Psoas muscle (tissue), 8 donors: ENCODE measurements at places on chromosomes 3 and 15.

GRCh38 chr3:178513546-178514380 is 22.5 kb upstream of the KCNMB2 start:
- no peak for DNase-seq

DNA sequence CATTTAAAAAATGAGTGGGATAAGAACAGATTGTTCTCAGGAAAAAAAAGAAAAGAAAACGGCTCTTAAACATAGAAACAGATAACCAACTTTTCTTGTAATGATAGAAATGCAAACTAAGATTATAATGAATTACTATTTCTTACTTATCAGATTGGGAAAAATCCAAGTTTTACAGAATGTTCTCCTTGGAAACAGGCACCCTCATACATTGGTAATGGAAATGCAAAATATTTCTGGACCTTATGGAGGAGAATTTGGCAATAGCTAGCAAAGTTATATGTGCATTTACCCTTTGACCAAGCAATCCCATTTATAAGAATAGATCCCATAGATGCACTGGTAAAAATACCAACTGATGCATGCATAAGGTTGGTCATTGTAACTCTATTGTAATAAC is 3.7 kb upstream of the ANKDD1A start:
- no peak for DNase-seq

DNA sequence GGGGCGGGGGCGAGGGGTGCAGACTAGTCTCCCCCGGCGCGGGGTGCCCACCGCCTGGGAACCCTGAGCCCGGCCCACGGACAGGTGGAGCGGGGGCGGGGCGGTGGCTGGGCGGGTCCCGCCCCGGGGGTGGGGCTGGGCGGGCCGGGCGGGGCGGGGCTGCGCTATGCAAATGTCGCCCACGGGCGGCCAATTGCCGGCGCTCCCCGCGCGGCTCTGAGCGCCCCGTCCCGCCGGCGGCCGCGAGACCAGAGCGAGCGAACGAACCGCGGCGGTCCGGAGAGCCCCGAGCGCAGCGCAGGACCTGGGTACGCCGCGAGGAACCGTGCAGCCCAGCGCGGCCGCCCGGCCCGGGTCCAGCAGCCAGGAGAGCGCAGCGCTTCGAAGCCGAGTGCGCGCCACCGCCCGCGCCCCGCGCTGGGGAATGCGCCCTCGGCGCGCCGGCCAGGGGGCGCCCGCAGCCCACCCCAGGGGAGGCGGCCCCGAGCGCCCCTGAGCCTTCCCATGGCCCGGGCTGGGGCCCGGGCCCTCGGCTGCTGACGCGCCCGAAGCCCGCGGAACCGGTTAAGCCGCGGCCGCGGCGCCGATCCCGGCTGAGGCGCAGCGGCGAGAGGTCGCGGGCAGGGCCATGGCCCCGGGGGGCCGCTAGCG is at the start of gene SEMA3F:
Gene SEMA3F, plus strand, starts transcription at position 485 of the 651 bp plus-strand sequence. CDS start 4,299 bp downstream, outside the sequence.
- peak; percentile 84 for DNase-seq

- DNase-seq = no peak
Observed at GRCh38 chr3:51581524-51581923, 43.0 kb downstream of the RAD54L2 start.

- DNase-seq = no peak
Observed at GRCh38 chr3:150786791-150787190, 23.8 kb upstream of the SIAH2 start.

DNA sequence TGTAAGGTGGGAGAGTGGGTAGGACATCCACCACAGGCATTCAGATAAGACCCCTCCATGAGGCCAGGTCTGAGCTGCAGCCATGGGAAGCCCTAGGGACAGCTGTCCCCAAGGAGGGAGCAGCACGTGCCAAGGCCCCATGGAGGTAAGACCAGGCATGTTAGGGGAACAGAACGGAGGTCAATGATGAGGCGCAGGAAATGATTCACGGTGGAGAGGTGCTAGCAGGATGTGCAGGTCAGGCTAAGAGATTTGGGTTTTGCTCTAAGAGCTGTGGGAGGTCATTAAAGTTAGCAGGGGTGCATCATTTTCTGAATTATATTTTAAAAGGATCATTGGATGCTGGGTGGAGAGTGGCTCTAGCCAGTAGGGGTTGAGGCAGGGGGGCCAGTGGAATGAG is 66.4 kb upstream of the SNRPA1 start:
- no peak for DNase-seq

- peak; percentile 42 for DNase-seq
Observed at GRCh38 chr15:82045179-82045891, 483 bp downstream of the MEX3B start.

DNA sequence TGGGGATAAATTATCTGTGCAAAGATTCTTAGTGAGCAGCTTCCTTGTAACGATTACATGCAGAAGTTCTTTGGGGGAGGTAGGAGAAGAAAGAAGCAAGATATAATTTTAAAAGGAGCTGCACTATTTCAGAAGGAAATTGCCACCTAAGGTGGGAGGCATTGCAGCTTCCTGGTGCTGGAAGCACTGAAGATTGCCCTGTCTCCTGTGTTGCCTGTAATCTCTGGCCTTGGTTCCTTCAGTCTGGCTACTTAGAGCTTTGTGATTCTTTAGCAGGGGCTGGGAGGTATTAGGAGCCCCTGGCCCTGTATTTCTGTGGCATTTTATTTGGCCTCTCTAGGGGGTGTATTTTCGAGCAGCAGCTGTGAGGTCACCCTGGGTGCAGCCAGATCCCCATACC is 35.5 kb downstream of the CACNA2D3 start:
- DNase-seq = no peak

DNA sequence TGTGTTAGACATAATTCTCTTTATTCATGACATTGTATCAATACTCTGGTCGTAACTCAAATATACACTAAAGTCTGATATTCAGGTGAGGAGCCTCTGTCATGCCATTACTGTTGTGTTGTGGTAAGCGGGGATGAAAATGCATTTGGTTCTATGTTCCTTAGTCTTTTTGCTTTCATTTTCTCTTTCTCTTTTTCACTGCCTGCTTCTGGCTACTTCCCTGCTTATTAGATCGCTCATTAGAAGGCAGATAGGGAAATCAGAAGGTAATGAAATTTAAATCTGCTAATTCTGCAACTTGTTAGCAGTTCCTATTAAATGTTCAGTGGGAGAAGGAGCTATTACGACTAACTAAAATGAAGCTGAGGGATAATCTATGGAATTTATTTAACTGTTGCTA is 345.0 kb downstream of the GRM7 start:
- no peak for DNase-seq

GRCh38 chr3:194964809-194965208 is 279.1 kb downstream of the FAM43A start:
- no peak for DNase-seq

DNA sequence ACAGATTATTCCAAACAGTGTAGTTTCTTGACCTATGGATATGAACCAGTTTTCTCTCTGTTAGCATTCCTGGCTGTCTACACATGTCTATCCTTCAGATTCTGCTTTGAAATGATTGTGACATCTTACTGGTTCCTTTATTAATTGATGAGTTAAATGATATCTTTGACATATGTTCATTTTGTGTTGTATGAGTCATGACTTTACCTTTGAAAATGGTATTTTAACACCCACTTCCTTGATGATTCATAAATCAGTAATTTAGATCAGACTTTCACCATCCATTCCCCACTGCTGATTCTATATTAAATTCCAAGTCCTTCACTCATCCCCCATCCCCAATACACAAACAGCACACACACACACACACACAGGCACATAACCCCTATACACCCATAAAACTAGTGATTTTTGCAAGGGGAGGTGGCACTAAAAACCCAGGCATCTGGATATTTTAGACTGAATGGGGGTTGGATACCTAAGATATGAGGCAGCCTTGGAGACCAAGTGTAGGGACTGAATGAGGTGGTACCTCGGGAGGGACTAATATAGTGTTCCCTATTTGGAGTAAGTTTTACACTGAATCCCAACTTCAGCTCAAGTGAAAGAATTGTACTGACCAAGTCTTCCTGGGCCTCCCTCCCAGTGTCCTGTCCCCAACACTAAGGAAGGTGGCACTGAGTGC is 9.7 kb downstream of the CCK start:
- no peak for DNase-seq

GRCh38 chr3:36397841-36398240 is 17.5 kb downstream of the STAC start:
- no peak for DNase-seq

- DNase-seq = no peak
Observed at GRCh38 chr15:81375461-81375860, 1.4 kb upstream of the TMC3 start.

GRCh38 chr3:105765308-105765639 is 103.5 kb downstream of the CBLB start:
- DNase-seq = no peak

DNA sequence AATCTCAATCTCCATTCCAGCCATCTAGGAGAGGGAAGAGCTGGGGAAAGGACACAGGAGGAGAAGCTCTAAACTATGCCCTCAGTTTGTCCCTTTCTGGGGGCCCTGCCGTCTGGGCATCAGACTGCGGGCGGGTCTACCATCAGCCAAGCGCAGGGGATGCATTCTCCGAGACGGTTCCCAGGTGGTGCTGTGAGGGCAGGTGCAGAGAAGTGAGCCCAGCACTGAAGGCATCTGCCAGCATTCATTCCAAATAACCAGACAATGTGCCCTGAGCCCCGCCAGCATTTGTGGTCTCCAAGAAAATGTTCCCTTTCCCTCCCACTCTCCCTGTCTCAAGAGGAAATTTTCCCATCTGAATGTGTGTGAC is 265.7 kb downstream of the XXYLT1 start:
- DNase-seq = no peak

DNA sequence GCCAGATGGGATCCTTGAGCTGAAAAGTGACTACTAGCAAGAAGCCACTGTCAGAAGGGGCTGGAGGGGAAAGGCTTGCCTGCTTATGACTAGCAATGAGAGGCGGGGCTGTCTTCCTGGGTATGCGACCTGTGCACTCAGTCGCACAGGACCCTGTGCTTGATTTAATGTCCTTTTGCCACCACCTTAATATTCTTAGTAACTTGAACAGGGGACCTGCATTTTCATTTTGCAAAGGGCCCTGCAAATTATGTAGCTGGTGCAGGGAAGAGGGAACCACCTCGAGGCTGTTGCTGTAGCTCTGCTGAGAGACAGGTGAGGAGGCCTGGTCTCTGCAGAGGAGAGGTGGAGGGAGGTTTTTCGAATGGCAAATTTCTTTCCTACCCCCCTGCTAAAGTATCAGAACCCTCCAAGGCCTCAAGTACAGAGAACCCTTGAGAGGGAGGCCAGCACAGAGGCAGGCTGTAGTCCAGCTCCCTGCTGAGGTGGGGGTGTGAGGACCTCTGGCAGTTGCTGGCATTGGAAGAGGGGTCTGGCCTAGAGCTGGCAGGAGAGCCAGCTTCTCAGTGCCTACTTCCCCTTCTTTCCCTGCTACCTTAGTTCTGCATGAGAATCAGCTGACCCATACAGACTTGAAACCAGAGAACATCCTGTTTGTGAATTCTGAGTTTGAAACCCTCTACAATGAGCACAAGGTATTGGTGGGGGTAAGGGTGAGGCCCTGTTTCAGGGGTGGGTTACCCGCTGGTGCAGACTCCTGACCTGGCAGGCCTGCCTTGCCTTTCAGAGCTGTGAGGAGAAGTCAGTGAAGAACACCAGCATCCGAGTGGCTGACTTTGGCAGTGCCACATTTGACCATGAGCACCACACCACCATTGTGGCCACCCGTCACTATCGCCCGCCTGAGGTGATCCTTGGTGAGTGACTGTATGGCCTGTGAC is 11.4 kb downstream of the CLK3 start:
- DNase-seq = no peak

DNA sequence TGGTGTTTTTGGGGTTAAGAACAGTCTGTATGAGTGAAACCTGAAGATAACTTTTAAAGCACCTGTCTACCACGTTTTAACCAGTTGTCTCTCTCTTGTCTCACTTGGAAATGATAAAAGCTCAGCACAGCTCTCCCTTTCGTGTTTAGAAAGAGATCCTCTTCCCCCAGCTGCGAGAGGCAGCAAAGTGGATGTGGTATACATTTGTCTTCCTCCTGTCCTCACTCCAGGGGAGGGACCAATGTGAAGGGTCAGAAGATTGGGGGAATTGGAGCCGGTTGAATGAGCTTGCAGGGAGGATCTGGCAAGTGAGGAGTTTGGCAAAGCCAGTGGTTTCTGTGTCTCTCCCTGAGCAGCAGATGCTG is 14.6 kb downstream of the SMAD6 start:
- no peak for DNase-seq

- no peak for DNase-seq
Observed at GRCh38 chr15:80121546-80121945, 31.3 kb upstream of the FAH start.

GRCh38 chr3:9098716-9099675 is 135.7 kb upstream of the RAD18 start:
- DNase-seq = no peak

GRCh38 chr3:24355806-24356205 is 138.8 kb downstream of the THRB start:
- DNase-seq = no peak

- no peak for DNase-seq
Observed at GRCh38 chr3:79263423-79263822, 504.4 kb downstream of the ROBO1 start.

DNA sequence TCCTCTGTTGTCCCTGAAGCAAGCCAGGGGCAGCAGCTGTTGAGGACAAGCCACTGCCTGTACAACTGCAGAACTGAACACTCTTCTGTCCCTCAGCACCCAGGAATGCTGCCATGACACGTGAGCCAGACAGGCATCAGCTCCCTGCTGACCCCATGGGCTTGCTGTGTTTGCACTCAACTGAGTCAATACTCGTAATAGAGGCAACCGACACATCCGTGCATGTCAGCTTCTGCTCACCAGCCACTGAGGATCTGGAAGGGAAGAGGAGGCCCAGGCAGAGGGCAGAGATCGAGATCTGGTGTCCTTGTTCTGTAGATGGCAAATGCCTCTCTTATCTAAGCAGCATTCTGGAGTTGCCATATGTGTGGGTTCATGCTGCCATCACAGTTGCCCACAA is 54.3 kb upstream of the SEC61A1 start:
- DNase-seq = no peak

DNA sequence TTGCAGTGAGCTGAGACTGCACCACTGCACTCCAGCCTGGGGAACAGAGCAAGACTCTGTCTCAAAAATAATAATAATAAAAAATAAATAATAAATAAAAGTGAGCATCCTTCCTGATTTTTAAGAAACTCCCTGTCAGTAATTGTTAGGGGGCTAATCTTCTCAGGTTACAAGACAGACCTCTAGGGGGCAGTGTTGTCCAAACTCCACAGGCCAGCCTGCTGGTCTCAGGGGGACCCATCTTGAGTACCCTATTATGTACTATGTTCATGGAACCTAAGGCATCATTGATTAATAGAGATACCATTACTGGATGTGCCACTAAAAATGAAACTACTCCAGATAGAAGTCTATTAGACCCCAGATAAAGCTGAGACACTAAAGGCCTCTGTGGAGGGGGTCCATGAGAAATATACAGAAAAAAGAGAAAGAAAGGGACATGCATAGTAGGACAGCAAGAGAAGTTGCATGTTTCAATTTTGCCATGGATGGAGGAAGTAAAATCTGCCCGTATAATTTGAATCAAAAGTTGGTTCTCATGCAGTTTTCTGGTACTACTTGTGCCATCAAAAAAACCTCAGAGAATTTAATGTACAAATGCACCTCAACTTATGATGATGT is 85.5 kb upstream of the CDV3 start:
- no peak for DNase-seq

GRCh38 chr3:171936191-171936841 is 93.2 kb downstream of the TMEM212 start:
- DNase-seq = no peak
